ENCODE measurements at places on chromosomes 4 and X.

- no peak for DNase-seq
Observed at GRCh38 chr4:96154676-96155075, 314.8 kb downstream of the PDHA2 start.

- DNase-seq = no peak
Observed at GRCh38 chr4:187602339-187603092, 393.1 kb upstream of the ZFP42 start.

- no peak for DNase-seq
Observed at GRCh38 chrX:68995780-68996551, 167.1 kb downstream of the EFNB1 start.

DNA sequence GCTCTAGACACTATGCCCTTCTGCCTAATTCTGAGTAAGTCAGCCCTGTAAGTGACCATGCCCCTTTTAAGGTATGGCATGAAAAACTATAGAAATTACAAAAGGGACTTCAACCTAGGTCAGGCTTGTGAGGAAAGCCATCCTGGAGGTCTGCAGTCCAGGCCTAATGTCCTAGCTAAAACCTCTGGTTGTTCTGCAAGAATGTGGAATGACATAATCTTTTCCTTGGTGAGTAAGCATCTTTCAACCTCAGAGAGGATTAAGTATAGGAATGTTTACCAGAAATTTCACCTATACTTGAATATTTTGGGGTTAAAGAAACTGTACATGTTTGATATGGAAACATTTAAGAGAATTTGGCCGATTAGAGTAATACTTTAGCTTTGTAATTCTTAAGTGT is 23.8 kb upstream of the HPSE start:
- no peak for DNase-seq

GRCh38 chr4:183180096-183180495 is 81.0 kb downstream of the WWC2 start:
- no peak for DNase-seq

DNA sequence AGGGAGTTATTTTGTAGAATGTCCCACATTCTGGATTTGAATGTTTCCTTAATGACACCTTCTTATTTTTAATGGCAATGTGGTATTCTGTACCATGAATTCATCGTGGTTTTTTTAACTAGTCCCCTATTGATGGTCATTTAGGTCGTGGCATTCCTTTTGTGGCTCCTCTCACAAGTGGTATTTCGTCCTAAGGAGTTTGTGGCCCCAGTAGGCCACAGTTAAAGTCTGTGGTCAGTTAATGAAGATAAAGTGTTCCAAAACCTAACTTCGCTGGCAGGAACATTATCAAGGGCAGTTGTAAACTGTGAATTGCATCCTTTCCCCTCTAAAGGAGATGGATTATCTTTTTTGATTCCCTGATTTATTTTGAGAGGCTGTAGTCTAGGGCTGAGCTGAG is 133.2 kb downstream of the TMEM164 start:
- no peak for DNase-seq

GRCh38 chrX:112865464-112866025 is 24.9 kb upstream of the AMOT start:
- no peak for DNase-seq

- DNase-seq = no peak
Observed at GRCh38 chr4:38659346-38659745, 4.7 kb upstream of the KLF3 start.

DNA sequence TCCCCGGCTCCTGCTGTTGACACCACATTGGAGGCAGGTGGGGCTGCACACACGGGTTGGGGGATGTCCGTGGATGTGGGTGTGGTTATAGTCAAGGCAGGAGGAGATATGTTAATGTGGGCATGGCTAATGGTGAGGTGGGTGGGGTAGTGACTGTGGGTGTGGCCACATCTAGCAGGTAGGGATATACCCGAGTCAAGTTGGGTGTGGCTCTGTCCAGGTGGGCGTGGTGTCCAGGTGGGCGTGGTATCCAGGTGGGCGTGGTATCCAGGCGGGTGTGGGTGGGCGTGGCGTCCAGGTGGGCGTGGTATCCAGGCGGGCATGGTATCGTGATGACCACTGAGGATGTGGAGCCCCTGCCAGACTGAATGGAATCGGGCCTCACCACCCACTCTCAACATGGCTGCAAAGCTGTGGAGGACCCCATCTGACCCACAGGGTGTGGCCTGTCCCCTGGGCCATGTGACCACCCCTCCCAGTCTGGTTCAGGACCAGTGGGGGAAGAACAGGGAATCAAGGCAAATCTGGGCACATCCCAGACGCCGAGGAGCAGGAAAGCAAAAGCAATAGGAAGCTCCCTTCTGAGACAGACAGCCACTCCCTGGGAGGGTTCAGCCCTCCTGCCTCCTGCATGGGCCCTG is 21.0 kb downstream of the MAN2B2 start:
- DNase-seq = no peak

- no peak for DNase-seq
Observed at GRCh38 chrX:70026851-70027200, 22.9 kb downstream of the AWAT2 start.

GRCh38 chr4:79831701-79832514 is 241.1 kb downstream of the ANTXR2 start:
- no peak for DNase-seq

- peak; percentile 50 for DNase-seq
Observed at GRCh38 chr4:24472514-24473308, 111.6 kb downstream of the DHX15 start.

DNA sequence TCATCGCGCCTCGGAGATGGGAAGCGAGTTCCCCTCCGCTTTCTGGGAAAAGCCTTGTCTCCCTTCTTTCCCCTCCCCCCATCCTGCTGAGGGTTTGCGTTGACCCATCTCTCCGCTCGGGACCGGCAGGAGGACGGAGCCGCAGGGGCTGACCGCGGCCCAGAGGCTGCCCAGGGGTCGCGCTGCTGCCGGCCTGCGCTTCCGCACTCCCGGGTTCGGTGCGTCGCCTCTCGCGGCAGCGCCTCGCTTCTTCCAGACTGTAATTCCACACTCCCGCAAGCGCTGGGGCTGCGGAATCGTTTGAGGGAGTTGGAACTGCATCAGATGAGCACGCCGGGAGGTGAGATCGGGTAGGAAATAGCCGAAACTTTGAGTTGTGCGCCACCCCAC is 88.3 kb downstream of the BCOR start:
- DNase-seq = no peak

GRCh38 chr4:159273841-159274240 is 171.0 kb downstream of the RAPGEF2 start:
- no peak for DNase-seq

- peak; percentile 81 for DNase-seq
Observed at GRCh38 chrX:21926527-21927278, 13.8 kb upstream of the SMS start.

- no peak for DNase-seq
Observed at GRCh38 chrX:68416592-68416991, 16.7 kb downstream of the OPHN1 start.

- DNase-seq = peak; percentile 4
Observed at GRCh38 chrX:135345107-135345589, 35.9 kb downstream of the ETDC start.

GRCh38 chrX:24334461-24334860 is 20.6 kb upstream of the SUPT20HL2 start:
- no peak for DNase-seq

GRCh38 chr4:22202246-22202974 is 253.8 kb upstream of the KCNIP4 start:
- no peak for DNase-seq

- DNase-seq = no peak
Observed at GRCh38 chrX:146481735-146482134, 327.8 kb upstream of the CXorf51B start.

GRCh38 chr4:89488736-89489135 is 181.1 kb upstream of the GPRIN3 start:
- DNase-seq = no peak

DNA sequence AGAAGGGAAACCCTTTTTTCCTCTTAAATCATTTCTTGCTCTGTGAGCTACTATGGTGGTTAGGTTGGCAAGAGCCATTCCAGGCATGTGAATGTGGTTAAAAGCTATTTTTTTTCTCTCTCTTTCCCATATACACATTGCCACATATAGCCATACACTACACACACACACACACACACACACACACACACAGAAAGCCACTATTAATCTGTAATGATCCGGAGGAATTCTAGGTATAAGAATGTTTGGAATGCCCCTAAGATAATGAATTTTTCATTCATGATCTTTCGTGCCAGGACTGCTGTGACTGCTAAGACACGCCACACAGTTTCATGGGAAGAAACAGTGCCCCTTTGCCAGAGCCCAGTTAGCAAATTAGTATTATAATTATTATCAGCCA is 21.8 kb upstream of the TLL1 start:
- DNase-seq = no peak

DNA sequence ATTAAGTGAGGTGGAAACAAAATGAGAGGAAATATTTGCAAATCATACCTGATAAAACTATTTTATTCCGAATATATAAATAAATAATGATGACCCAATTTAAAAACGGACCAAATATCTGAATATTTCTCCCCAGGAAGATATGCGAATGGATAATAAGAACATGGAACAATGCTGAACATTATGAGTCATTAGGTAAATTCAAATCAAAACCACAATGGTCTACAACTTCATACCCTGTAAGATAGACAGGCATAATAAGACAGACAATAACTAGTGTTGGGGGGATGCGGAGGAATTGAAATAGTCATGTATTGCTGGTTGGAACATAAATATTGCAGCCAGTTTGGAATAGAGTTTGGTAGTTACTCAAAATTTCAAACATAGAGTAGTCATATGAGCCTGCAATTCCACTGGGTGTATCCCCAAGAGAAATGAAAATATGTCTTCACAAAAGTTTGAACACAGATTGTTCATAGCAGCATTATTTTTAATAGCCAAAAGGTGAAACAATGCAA is 47.6 kb upstream of the DRP2 start:
- DNase-seq = no peak

All from suppressor macrophage treated with lipopolysaccharide for 4 hours (primary cell).